ENCODE measurements at places on chromosomes 1 and 21. TPM values are rescaled to one million over a fixed set of nuclear protein-coding genes. Genes with fewer than 3 reads are reported as not detected.

- H3K4me3 ChIP-seq, result no peak overlapping the region
- no peak for DNase-seq
- no peaks in the 10 kb centered on the region for H3K36me3 ChIP-seq
- H3K27ac ChIP-seq, result no peak overlapping the region
- H3K27me3 ChIP-seq, result no peaks in the 10 kb centered on the region
Observed at GRCh38 chr1:231723146-231723545, 96.6 kb downstream of the DISC1 start.

The AMY1B gene
- total RNA-seq, result not detected

DNA sequence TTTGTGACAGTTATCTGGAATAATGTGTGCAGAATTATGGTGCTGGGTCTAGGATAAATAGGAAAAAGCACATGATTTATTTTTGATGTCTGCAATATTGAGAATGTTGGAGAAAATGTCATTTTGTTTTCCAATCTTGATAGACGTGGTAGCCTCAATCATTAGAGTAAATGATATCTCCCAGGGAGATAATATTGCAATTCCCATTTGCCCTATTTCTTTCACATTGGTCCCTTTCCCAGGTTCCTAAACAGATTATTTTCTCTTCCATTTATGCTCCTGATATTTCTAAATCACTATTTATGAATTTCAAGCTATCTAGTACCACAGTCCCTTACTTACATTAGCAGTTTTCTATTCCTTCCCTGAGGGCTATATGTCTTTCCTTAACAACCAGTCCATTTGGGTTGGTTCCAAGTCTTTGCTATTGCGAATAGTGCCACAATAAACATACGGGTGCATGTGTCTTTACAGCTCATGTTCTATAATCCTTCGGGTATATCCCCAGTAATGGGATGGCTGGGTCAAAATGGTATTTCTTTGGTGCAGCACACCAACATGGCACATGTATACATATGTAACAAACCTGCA is 447.3 kb downstream of the PLA2G4A start:
- H3K4me3 ChIP-seq, result no peak overlapping the region
- H3K27ac ChIP-seq, result no peak overlapping the region
- DNase-seq, result no peak
- H3K36me3 ChIP-seq, result no peaks in the 10 kb centered on the region
- no peaks in the 10 kb centered on the region for H3K4me1 ChIP-seq

DNA sequence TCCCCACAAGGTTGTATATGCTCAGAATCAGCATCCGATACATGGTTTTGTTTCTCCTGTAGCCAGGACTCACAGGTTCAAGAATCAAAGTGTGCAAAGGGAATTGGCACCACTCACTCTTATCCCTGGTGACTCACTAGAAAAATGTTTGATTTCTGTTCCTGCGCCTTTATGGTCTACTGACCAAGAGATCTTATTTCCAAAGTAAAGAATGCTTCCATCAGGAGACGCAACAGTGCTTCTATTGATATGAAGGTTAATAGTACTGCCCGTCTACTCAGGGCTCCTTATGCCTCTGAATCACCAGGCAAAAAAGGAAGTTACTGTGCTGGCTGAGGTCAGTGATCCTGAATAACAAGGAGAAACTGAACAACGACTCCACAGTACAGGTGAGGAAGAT is 1392.0 kb upstream of the PRMT6 start:
- H3K36me3 ChIP-seq, result no peaks in the 10 kb centered on the region
- no peak overlapping the region for H3K27ac ChIP-seq
- no peaks in the 10 kb centered on the region for H3K4me1 ChIP-seq

The PGLYRP3 gene
- total RNA-seq, result not detected

The ZNF672 gene
- 23.6 TPM for total RNA-seq

GRCh38 chr1:53524428-53525375 is 65.5 kb downstream of the DMRTB1 start:
- H3K4me1 ChIP-seq, result peaks cover 18% of the 10 kb centered on the region
- DNase-seq, result no peak
- H3K36me3 ChIP-seq, result no peaks in the 10 kb centered on the region
- no peaks in the 10 kb centered on the region for H3K27me3 ChIP-seq
- no peak overlapping the region for H3K4me3 ChIP-seq
- H3K27ac ChIP-seq, result no peak overlapping the region

DNA sequence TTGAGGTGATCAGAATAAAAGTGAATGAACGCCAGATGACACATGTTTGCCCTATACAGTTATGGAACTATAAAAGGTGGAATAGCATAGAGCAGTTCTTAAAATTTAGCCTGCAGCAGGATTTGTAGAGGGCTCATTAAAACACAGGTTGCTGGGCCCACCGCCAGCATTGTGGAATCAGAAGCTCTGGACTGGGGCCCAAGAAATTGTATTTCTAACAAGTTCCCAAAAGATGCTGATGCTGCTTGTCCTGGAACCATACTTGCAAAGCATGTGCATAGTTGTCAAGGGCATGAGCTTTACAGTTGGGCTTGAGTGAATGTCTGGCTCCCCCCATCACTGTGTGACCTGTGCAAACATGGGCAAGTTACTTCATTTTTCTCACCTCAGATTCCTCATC is 37.5 kb upstream of the LRRC53 start:
- no peaks in the 10 kb centered on the region for H3K4me1 ChIP-seq
- H3K4me3 ChIP-seq, result no peak overlapping the region
- DNase-seq, result no peak
- H3K36me3 ChIP-seq, result no peaks in the 10 kb centered on the region
- no peak overlapping the region for H3K27ac ChIP-seq
- H3K27me3 ChIP-seq, result no peaks in the 10 kb centered on the region

DNA sequence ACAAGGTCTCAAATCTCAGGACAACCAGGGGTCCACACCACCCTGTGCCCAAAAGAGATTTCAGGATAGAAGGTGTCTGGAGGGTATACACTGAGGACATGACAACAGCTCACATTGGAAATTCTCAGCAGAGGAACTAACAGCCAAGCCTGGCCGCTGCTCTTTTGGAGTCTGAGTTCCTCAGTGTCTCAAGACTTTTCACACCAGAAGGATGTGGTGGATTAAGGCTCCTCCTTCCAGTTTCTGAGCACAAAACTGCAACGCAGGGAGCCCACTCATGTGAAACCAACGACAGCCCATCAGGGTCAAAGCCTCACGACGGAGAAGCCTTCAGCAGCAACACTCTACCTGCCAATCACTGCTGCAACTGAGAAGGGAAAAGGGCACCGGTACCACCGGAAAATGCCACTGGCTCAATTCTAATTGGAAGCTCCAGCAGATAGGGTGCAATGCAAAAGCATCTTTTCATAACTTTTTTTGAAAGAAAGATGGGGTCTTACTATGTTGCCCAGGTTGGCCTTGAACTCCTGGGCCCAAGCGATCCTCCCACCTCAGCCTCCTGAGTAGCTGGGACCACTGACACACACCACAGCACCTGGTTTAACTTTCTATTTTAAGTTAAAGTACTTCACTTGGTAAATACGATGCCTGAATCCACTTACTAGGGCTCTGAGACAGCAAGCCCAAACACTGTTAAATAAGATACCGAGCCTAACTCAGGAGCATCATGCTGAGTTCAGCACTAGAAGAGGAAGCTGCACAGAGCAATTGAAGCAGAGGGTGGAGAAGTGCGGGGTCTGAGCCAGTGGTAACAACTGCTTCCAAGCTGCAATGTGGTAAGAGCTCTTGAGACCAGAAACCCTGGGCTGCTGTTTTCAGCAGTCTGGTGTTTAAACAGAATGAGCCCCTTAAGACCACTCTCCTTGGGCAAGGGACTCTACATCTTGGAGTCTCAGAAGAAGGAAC is 7.8 kb downstream of the CAPZB start:
- H3K36me3 ChIP-seq, result no peaks in the 10 kb centered on the region
- no peak overlapping the region for H3K27ac ChIP-seq
- DNase-seq, result no peak
- H3K4me3 ChIP-seq, result no peak overlapping the region
- peaks cover 32% of the 10 kb centered on the region for H3K4me1 ChIP-seq
- no peaks in the 10 kb centered on the region for H3K27me3 ChIP-seq

The RNU11 gene
- total RNA-seq, result not detected

The AMY1C gene
- total RNA-seq, result not detected

The CNN3 gene
- total RNA-seq, result 256 TPM

DNA sequence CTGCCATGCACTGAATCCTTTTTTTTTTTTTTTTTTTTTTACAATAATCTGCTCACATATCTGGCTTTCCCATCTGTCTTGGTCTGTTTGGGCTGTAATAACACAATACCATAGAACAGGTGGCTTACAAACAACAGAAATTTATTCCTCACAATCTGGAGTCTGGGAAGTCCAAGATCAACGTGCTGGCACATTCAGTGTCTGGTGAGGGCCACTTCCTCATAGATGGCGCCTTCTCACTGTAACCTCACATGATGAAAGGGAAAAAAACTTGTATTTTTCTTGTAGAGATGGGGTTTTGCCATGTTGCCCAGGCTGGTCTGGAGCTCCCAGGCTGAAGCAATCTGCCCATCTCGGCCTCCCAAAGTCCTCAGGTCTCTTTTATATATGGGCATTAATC is 13.0 kb upstream of the PARP1 start:
- no peaks in the 10 kb centered on the region for H3K27me3 ChIP-seq
- DNase-seq, result no peak
- H3K4me1 ChIP-seq, result peaks cover 6% of the 10 kb centered on the region

GRCh38 chr21:34598931-34599400 is 15.9 kb downstream of the RCAN1 start:
- DNase-seq, result no peak
- no peaks in the 10 kb centered on the region for H3K36me3 ChIP-seq
- no peaks in the 10 kb centered on the region for H3K27me3 ChIP-seq
- H3K4me3 ChIP-seq, result no peak overlapping the region

The ADGRL4 gene
- 2.2 TPM for total RNA-seq

GRCh38 chr1:234572966-234573365 is 37.0 kb downstream of the IRF2BP2 start:
- no peaks in the 10 kb centered on the region for H3K27me3 ChIP-seq
- no peak overlapping the region for H3K27ac ChIP-seq
- H3K4me1 ChIP-seq, result no peaks in the 10 kb centered on the region
- no peak for DNase-seq

The PADI2 gene
- total RNA-seq, result 11.7 TPM

DNA sequence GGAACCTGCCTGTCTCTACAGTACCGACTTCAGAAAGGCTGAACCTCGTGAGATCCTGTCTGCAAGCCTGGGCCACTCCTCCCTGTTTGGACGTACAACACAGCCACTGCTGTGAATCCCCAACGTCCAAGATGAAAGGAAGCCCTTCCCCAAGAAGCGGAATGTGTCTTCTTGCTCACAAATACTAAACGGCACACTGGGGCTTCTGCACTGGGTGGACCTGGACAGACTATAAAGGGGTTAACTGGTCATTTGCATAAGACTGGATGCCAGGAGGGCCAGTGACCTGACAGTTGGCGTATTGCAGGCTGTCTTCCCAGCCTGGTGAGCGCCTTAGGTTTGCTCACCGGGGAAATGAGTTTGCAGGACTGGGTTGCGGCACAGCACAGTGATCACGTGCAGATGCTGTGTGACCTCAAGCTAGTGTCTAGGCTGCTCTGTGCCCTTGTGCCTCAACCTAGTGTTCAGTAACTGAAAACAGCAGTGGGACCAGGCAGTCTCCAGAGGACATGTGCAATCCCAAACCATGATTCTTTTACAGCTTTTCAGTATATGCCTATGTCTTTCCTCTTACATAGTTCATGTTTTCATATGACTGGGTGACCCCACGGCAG is 19.5 kb upstream of the AJAP1 start:
- no peak overlapping the region for H3K4me3 ChIP-seq
- no peaks in the 10 kb centered on the region for H3K27me3 ChIP-seq
- H3K36me3 ChIP-seq, result no peaks in the 10 kb centered on the region

DNA sequence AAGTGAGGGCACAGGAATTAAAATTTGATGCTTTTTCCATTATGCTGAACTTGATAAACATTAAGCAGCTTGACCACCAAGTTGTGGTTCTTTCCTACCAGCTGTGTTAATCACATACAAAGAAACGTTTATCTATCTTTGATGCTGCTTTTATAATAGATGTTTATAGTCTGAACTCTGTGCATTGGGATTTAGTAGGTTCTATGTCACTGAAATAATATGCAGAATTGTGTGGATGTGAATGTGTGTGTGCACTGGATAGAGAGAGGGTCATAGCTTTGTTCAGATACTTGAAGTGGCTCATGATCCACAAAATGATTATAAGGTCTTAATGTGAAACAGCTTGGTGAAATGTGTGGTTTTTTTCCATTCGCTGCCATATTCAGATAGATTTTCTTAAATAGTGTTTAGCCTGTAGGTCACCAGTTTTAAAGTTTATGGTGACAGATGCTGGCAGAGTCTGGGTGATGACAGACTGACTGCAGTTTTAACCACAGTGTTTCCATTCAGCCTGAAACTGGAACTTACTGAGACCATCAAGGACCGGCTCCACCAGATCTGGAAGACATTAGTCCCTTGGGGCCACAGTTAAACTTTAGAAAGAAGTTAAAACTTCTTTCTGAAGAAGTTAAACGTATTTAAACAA is 10.2 kb downstream of the DDI2 start:
- no peak for DNase-seq
- no peaks in the 10 kb centered on the region for H3K36me3 ChIP-seq
- peak overlapping the region; percentile 33 for H3K27ac ChIP-seq
- no peak overlapping the region for H3K4me3 ChIP-seq
- H3K4me1 ChIP-seq, result peaks cover 26% of the 10 kb centered on the region

- no peak overlapping the region for H3K27ac ChIP-seq
- H3K27me3 ChIP-seq, result no peaks in the 10 kb centered on the region
- H3K36me3 ChIP-seq, result no peaks in the 10 kb centered on the region
- no peak for DNase-seq
- no peaks in the 10 kb centered on the region for H3K4me1 ChIP-seq
Observed at GRCh38 chr1:66852870-66853269, 51.8 kb upstream of the INSL5 start.

GRCh38 chr1:67811781-67812180 is 21.5 kb downstream of the GNG12 start:
- H3K27me3 ChIP-seq, result no peaks in the 10 kb centered on the region
- no peaks in the 10 kb centered on the region for H3K36me3 ChIP-seq
- DNase-seq, result no peak
- no peak overlapping the region for H3K4me3 ChIP-seq
- peaks cover 30% of the 10 kb centered on the region for H3K4me1 ChIP-seq

The CHI3L1 gene
- total RNA-seq, result 12.8 TPM

DNA sequence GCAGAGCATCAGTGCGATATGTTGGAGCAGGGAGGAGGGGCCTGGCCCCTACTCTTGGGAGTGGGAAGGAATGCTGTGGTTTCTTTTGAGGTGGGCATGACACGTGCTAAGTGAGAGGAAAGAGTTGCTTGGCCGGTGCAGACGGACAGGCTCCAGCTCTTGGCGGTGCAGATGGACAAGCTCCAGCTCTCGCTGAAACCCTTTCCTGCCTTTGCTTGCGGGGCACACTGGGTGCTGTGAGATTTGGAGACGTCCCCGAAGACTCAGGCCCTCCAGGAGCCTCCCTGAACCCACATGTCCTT is 15.9 kb downstream of the PDXK start:
- H3K4me1 ChIP-seq, result peaks cover 60% of the 10 kb centered on the region
- H3K4me3 ChIP-seq, result no peak overlapping the region
- H3K27me3 ChIP-seq, result no peaks in the 10 kb centered on the region
- no peaks in the 10 kb centered on the region for H3K36me3 ChIP-seq
- H3K27ac ChIP-seq, result peak overlapping the region; percentile 53

DNA sequence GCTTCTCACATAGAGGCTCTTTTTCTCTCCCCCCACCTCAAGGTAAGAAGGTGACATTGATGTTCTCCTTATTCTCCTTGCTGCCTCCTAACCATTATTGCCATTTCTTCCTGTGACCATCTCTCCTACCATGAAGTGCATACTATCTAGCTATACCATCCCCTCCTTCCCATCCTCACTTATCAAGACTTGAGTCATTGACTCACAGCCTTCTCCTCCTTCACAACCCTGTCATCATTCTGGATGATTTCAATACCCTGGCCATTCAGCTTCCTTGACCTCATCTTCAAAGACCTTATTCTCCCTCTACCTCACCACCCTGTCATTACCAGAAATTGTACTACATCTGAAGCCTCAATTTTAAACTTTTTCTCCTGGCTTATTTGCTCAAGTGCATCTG is 10.9 kb upstream of the HIPK1 start:
- no peaks in the 10 kb centered on the region for H3K36me3 ChIP-seq
- H3K27me3 ChIP-seq, result peaks cover 5% of the 10 kb centered on the region
- H3K4me3 ChIP-seq, result no peak overlapping the region
- H3K27ac ChIP-seq, result no peak overlapping the region
- DNase-seq, result no peak
